Vagina (tissue), 2 donors: ENCODE measurements at places on chromosomes 16 and 17.

- DNase-seq = no peak
Measured at GRCh38 chr16:56332464-56333079, 92.8 kb downstream of the AMFR start.

DNA sequence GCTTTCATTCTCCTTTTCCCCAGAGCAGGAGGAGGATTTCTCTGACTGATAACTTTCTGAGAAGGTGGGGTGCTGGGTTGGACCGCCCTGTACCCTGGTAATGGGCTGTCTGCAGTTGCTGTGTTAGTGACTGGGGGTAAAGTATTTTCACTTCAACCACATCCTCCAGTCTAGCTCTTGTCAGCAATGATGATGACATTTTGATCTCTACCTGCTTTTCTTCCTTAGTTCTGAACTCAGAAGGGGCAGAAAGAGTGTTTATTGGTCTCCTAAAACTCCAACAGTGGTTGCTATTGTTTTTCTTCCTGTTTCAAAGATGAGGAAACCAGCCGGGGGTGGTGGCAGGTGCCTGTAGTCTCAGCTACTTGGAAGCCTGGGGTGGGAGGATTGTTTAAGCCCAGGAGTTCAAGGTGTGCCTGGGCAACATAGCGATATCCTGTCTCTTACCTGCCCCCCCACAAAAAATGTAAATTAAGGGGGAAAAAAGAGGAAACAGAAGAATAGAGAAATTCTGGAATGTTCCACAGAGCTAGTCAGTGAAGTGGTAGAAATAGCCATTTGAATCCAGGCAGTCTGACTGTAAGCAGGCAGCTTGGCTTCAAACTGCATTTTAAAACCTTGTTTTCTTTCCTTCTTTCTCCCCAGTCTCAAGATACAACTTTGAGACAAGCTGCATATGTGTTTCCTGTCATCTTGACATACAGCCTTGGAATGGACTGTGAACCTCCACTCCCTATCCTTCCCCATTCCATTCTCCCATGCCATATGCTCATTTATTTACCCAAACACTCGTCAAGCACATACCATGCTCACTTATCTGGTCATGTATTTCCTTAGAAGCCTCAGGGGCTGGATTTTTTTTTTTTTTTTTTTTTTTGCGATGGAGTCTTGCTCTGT is 3.3 kb upstream of the N4BP1 start:
- DNase-seq = no peak

DNA sequence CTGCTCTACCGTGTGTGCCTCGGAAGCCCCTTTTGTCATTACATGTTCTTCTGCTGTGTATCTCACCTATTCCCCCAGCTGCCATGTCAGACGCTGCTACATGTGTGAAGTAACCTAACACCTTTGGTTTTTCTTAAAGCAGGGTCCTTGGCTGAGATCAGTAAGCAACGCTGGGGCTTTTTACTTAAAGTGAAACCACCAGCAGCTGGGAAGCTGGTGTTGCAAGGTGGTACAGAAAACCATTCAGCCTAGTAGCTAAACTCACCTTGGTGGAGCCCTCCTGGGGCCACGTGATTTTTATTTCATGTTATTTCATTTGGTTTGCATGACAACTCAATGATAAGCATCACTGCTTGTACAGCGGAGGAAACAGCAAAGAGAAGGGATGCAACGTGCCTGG is 62.6 kb downstream of the PLCG2 start:
- DNase-seq = no peak

DNA sequence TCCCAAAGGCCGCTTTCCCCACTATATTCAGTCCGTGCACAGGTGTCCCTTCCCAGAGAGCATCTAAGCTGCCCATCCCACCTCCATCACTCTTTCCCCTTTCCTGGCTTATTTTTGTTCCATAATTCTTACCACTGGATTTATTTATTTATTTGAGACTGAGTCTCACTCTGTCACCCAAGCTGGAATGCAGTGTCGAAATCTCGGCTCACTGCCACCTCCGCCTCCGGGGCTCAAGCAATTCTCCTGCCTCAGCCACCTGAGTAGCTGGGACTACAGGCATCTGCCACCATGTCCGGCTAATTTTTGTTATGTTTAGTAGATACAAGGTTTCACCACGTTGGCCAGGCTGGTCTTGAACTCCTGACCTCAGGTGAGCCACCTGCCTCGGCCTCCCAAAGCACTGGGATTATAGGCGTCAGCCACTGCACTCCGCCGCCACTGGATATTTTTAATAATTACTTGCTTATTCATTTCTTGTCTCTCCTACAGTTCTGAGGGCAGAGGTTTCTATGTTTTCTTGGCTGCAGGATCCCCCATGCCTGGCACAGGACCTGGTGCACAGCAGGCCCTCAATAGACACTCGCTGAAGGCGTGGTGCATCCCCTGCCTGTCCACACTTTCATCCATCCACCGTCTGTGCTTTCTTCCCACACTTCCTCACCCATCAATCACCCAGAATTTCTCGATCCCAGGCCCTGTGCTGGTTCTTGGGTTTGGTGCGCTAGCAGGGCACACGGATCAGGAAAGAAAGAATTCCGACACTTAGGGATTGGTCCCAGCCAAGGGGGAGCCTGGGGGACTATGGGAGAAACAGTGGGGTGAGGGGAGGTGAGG is 9.9 kb upstream of the ADGRG1 start:
- no peak for DNase-seq

DNA sequence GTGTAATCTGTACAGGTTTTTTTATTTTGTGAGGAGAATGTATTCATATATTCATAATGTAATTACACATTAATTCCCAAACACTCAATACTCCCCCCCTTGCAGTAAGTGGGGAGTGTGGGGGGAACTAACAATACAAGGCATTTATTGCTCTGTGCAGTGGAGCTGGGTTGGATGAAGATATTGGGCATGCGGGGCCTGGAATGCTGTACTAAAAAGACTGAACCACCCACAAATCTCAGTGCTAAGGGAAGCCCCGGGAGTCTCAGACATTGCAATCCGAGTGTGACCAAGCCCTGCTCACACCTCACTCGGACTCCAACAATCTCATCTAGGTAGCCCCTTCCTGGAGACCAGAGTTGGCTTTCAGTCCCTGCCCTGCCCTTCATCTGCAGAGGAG is 6.0 kb downstream of the PLLP start:
- no peak for DNase-seq

DNA sequence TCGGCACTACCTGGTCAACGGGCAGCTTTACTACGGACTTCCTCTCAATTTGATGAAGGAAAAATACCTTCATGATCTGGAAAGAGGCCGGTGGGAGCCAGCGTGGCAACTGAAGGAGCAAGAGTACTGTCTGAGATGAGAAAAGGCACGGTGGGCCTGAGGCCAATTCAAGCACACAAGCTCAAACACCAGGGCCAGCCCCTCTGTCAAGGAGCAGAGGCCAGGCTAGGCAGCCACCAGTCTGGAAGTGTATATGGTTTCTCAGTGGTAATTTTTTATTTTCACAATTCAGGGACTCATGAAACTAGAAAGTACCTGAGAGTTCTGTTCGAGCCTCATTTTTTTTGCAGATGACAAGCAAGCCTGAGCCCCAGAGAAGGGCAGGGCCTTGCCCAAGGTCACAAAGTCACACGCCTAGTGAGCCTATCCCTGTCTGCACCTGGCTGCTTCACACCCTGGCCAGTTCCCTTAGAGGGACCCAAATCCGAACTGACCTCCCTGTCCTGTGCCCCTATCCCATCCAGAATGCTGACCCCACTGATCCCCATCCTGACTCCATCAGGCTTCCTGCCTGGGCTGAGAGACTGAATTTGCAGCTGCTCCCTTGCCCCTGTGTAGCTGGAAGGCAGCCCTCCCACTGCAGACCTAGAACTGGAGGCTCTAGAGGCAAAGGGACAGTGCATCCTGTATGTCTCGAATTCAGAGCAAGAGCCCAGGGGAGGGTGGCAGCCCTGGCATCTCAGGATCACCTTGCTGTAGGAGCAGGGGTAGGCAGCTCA is 4.8 kb upstream of the TBX2 start:
- no peak for DNase-seq

DNA sequence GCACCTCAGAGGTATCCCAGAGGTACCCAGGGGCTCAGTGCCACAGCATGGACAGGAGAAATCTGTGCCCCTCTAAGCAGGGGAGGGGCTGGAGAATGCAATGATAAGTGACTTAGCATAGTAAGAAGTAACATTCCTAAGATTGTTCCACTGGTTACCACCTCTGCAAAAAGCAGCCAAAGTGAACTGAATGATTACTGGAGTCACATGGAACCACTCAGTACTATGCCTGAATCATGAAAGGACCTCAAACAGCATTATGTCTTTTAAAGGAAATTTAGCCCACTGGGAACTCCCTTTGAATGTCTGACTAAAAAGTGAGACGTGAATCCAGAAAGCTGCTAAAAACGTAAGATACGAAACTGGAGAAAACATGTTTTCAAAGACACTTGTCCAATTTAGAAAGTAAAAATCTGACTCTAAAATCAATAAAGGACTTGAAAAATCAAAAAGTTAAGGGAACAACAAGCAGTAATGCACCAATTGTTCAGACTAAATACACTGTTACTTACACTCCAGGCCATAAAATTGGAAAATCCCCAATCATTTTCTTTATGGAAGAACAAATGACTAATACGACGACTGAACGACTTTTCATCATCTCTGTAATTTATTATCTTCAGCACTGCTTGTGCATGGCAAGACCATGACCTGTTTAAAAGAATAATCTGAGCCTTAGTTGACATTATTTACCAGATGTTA is 38.6 kb downstream of the LITAFD start:
- DNase-seq = no peak

DNA sequence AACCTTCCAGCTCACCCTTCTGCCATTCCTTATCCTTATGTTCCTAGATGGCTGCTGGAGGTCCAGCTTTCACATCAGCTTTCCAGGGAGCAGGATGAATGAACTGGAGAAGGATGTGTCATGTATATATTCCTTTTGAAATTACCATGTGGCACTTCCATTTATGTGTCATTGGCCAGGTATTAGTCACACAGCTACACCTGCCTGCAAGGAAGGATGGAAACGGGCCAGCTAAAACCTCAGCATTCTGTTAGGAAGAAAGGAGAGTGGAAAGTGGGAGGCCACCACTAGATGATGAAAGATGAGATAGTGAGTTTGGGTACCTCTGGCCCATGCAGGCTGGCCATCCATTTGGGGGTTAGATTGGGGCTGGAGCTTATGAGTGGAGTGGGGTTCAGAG is 67.5 kb downstream of the KSR1 start:
- DNase-seq = no peak

- DNase-seq = no peak
Measured at GRCh38 chr16:64416216-64417005, 705.5 kb downstream of the CDH11 start.

DNA sequence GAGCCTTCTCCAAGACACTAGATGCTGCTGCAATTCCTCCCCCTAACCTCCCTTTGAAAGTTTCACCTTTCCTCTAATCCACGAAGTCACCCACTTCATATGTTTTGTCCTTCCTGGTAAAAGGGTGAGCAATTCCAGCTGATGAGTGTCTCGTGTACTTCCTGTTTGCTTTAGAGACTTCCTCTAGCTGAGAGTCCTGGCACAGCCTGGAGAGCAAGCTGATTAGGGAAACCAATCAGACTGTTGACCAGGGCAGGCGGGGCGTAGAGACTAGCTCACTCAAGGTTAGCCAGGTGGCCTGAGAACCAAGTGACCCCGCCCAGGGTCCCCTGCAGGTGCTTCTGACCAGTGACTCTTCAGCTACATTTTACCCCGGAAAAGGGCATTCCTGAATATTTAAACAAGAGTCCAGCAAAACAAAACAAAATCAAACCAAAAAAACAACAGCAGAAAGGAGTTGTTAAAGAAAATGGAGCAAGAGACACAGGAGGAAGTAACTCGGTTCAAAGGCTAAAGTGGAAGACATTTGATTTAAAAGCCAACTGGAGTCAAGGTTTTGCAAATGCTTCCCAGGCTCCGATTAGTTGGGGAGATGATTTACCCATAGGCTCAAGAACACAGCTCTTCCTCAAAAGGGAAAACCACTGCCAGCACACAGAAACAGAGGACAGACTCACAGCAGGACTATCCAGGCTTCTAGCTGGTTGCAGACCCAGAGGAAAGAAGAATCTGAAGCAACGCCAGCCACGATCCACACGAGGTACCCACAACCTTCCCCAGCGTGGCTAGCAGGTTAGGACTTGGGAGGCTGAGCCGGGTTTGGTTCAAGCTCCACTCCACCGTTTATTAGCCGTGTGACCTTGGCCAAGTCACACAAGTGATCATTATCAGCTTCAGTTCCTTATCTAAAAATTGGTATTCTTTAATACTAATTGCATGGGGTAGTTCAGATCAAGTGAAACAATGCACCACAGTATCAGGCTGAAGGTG is 13.4 kb downstream of the HSPB9 start:
- DNase-seq = no peak

DNA sequence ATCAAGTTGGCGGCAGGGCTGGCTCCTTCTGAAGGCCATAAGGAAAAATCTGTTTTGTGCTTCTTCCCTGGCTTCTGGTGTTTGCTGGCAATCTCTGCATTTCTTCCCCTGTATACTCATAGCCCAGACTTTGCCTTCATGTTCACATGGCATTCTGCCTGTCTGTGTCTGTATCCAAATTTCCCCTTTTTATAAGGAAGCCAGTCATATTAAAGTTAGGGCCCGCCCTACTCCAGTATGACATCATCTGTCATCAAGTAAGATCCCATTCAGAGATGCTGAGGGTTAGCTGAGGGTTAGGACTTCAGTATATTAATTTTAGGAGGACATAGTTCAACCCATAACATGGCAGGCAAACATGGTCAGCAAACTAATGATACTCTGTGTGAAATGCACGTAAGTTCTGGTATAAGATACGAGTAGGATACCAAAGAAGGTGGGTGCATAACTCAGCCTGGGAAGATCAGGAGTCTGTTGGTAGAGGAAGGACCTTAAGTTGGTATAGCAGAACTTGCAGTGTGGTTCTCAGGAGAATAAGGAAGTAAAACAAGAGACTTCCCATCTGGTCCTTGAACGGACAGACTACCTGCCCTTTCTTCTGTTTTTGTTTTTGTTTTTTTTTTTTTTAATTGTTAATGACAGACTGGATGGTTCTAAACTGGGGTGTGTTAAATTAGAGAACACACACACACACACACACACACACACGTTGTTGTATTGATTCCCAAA is 13.9 kb downstream of the MAP2K6 start:
- DNase-seq = no peak

DNA sequence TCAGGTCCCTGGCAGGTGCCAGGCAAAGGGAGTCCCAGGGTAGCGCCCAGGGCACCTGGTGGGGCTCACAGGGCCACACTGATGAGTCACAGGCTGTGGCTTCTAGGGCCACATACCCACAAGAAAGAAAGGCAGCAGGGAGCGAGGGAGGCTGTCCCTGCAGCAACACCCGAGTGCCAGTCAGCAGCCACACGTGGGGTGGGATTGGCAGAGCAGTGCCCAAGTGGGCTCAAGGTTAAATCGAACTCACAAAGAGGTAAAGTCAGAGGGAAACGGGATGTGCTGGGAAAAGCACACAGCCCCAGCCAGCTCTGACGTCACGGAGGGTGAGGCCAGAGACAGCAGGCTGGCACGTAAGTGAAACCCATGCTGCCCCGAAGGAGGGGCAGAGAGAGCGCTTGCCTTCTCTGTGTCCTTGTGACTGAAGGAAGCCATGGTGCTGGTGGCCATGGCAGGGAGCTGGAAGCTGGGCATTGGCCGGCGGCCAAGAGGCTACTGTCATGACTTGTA is 33.8 kb downstream of the FA2H start:
- no peak for DNase-seq

GRCh38 chr16:56365552-56365951 is 59.8 kb downstream of the AMFR start:
- no peak for DNase-seq

- DNase-seq = no peak
Measured at GRCh38 chr17:63434951-63435571, 11.0 kb downstream of the CYB561 start.

GRCh38 chr17:60496041-60496440 is 30.0 kb downstream of the APPBP2 start:
- no peak for DNase-seq

- DNase-seq = no peak
Measured at GRCh38 chr17:2730764-2731353, 18.6 kb downstream of the CCDC92B start.
